ENCODE measurements at places on chromosomes 13 and 19.

DNA sequence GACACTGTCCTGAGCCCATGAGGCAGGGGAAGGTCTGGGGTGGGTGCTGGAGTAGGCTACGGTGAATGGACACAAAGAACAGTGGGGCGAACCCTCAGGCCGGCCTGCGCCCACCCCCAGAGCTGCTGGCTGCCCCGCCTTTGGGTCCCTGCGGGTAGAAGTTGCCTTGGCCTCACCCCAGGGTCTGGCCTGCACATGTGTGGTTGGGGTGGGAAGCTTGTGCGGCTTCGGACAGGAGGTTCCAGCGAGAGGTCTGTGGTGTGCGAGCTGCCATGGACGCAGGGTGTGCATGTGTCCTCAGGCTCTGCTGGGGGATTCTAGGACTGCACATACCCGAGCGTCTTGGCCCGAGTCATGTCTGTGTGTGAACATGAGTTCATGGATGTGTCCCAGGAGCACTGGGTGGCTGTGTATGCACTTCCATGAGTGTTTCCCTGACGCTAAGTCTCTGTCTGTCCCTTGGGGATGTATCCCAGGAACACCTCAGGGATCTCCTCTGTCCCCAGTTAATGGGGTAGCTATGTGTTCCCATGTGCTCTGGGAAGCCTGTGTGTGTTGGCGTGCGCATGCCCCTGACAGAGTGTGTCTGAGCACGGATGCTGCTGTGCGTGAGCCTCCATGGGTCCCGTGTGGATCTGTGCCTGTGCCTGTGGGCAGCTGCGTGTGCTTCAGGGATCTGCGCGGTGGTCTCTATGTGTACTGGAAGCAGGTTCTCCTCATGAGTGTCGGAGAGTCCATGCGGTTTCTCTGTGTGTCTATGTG, 20.8 kb upstream of the POU2F2 start:
- no peak for DNase-seq

GRCh38 chr13:77584106-77584505, 48.6 kb downstream of the SCEL start:
- peak; percentile 63 for DNase-seq

DNA sequence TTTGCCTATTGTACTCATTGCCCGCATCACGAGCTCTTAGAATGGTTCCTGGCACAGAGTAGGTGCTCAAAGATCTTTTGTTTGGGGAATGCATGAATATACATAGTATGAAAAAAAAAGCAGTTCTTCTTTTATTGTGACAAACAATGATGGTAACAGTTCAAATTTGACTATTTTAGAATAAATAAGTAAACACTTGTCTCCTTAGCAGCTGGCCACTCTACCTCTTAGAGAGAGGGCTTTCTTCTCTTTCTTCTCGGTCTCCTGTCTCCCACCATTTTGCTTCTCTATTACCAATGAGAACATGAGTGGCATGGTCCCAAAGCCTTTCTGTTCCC, 639 bp upstream of the SLAIN1 start:
- no peak for DNase-seq

GRCh38 chr19:23314505-23315251, 64.5 kb upstream of the ZNF724 start:
- DNase-seq = no peak

GRCh38 chr13:85362980-85363379, 436.2 kb downstream of the SLITRK6 start:
- no peak for DNase-seq

- DNase-seq = no peak
Observed at GRCh38 chr13:74210693-74211393, 76.6 kb upstream of the KLF12 start.

DNA sequence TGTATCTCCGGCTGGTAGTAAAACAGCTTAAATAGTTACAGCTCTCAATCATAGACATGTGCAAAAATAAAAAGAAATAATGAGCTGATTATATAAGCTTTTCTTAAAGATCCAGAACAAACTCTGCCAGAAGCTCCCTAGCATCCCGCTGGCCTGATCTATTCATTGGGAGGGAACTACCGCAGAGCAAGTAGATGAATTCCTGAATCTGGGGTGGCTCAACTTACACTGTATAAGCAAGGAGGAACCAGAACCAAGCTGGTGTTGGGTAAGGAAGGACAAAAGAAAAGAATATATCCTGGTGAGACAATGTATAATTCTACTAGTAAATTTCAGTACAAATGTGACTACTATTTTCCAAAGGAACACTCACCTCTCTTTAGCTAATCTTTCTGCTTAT, 1122.2 kb downstream of the OLFM4 start:
- no peak for DNase-seq

DNA sequence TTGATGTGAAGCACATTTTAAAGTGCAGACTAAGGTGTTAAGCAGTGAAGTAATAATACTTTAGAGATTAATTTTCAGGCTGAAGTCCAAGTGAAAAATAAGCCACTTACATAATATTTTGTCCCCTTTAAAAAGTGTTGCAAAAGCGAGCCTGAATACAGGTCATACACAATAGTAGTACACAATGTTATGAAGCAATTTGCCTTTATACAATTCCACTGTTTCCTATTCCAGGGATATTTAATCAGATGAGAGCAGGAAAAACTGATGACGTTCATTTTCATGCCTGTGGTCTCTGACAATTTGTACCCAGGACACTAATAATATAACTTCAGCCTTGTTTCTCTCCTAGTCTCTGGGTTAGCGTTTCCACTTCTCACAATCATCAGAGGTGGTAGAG, 916.7 kb downstream of the PCDH9 start:
- DNase-seq = no peak

DNA sequence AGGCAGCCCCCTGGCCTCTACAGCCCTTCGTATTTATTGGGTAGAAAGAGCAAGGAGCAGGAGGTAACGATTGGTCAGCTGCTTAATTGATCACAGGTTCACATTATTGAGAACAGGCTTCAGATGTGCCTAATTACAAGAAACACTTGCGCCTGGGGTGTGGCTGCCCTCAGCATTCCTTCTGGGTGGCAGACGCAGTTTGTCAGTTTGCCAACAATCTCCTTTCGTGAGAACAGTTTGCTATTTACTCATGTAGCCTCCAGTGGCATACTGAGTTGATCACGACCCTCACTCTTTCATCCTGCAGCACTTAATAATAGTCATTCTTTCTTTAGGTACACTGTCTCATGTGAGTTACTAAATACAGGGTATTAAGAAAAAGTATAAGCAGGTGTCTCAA, 985.6 kb downstream of the SLITRK5 start:
- no peak for DNase-seq

DNA sequence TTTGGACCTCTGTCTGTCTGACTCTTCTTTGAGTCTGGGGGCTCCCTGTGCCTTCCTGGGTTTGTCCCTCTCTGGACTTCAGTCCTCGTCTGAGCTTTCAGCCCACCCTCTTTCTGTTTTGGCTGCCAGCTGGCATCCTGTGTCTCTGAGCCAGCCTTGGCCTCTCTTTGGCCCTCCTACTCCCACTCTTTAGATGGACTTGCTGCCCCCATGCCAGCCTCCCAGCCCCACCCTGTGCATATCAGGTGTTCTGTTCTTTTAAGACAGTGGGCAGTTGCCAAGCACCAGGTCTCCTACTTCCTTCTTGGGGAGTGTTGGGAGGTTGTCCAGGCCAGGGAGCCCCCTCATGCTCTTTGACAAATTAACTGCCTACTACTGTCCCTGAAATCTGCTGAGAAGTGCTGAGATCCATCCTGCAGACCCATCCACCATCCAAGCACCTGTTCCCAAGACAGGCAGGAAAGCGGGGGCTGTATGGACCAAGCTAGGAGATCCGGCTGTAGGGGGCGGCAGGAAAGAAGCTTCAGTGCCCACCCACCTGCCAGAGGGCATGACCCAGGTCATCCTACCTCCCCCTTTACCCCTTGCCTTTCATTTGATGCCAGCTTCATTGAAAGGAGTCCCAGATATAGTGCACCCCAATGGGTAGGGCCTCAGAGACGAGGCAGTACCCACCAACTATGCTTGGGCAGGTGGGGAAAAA, 9.6 kb downstream of the CIC start:
- DNase-seq = peak; percentile 77

GRCh38 chr13:110134801-110135200, 172.2 kb downstream of the COL4A1 start:
- no peak for DNase-seq

- DNase-seq = no peak
Observed at GRCh38 chr13:20782116-20782708, 8.5 kb upstream of the EEF1AKMT1 start.

DNA sequence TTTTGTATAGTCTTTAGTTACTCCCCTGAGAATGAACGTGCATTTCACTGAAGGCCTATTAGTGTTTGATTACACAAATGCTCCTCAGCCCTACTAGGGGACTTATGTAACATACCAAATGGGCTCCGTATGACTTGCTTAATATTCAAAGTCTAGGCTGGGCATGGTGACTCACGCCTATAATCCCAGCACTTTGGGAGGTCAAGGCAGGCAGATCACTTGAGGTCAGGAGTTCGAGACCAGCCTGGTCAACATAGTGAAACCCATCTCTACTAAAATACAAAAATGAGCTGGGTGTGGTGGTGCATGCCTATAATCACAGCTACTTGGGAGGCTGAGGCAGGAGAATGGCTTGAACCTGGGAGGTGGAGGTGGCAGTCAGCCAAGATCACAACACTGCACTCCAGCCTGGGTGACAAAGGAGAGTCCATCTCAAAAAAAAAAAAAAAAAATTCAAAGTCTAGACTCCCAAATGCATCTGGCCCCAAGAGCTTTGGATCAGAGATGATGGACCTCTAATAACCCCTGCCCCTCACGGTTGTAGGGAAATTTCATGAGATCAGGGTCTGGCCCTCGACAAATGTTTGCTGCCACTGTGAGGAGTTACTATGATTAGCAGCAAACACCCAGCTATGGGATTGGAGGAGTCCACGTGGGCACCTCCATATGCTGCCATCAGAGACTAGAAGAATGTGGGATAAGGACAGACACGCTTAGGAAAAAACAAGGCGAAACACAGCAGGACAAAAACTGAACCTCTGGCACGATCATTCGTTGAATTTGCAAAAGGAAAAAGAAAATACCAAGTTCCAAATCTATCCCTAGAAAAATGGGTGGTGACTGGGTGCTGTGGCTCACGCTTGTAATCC, 4.6 kb downstream of the FBXO17 start:
- DNase-seq = no peak

DNA sequence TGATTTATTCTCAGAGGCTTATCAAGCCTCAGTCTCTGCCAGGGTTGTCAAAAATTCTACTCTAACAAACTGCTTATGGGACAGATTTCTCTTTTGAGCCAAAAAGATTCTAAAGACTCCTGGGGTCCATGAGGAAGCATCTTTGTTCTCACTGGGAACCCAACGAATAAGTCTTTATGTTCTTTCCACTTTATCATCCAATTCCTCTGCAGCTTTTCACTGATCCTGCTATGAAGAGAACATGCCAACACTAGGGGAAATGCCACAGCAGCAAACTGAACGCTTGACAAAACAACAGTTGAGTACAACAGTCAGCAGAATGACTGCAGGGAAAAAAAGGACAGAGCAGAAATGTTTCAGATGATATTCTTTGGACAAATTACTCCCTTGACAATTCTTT, 22.2 kb downstream of the DCLK1 start:
- DNase-seq = no peak

DNA sequence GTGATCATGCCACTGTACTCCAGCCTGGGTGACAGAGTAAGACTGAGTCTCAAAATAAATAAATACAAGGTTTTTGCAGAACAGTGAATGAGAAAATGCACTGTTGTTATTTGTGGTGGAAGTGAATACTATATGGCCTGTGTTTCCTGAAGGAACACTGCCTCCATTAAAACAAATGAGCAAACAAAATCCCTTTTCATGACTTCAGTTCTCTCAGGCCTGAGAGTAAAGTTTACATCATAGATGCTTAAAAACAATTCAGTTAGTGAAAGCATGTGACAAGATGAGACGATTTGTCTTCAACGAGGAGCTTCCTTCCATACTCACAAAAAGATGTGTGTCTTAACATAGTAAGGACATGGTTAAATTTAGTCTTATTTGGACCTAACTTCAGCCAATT, 14.4 kb downstream of the SPINT2 start:
- no peak for DNase-seq

DNA sequence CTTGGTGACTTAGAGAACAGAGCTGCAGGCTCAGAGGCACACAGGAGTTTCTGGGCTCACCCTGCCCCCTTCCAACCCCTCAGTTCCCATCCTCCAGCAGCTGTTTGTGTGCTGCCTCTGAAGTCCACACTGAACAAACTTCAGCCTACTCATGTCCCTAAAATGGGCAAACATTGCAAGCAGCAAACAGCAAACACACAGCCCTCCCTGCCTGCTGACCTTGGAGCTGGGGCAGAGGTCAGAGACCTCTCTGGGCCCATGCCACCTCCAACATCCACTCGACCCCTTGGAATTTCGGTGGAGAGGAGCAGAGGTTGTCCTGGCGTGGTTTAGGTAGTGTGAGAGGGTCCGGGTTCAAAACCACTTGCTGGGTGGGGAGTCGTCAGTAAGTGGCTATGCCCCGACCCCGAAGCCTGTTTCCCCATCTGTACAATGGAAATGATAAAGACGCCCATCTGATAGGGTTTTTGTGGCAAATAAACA, 9.9 kb downstream of the APOC1 start:
- no peak for DNase-seq

DNA sequence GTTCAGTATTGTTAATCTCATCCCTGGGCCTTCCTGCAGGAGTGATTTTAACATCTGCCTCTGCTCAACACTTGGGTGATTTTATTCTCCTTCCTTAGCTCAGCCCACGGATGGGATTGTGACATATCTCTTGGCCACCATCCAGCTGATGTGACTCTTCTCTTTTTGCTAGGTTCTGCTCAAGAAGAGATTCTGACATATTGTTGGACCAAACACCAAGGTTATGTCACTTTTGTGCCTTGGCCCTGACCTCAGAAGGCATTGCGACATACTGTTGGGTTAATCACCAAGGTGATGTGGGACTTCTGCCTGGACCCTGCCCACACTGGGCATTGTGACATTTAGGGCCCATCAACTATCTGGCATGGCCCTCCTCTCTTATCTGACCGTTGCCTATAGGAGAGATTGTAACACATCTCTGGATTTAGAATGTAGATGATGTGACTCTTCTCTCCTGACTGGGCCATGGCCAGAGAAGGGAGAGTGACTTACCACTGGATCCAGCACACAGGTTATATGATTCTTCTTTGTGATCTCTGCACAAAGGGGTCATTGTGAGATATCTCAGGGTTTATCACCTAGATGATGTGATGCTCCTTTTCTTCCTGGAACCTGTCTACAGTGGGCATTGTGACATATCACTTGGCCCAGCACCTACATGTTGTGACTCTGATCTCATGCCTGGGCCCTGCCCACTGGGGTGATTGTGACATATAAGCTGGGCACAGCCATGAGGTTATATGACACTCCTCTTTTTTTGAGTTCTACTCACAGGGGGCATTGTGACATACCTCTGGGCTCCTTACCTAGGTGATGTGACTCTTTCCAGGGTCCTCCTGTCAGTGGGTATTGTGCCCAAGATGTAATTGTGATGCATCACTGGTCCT, 88.8 kb downstream of the ZNF429 start:
- no peak for DNase-seq

GRCh38 chr19:42433503-42434260, 6.5 kb upstream of the LIPE start:
- DNase-seq = peak; percentile 95

GRCh38 chr19:51440846-51441409, 17.3 kb downstream of the SIGLEC8 start:
- peak; percentile 83 for DNase-seq
